ENCODE measurements at places on chromosomes 4 and X.

DNA sequence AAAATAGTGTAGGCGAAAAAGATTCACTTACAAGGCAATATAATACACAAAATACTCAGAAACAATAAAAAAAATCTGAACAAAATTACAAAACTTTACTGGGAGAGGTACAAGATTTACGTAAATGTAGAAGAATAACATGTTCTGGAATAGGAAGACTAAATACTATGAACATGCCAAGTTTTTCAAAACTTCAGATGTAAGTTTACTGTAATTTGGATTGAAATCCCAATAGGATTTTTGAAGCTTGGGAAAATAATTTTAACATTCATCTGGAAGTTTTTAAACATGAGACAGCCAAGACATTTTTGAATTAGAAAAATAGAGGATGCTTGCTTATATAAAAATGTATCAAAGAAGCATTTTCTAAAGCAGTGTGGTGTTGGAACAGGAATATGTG, 30.5 kb upstream of the CT83 start:
- DNase-seq: no peak

- no peak for DNase-seq
These were observed 23.1 kb downstream of the MOSPD2 start for GRCh38 chrX:14896273-14896672.

DNA sequence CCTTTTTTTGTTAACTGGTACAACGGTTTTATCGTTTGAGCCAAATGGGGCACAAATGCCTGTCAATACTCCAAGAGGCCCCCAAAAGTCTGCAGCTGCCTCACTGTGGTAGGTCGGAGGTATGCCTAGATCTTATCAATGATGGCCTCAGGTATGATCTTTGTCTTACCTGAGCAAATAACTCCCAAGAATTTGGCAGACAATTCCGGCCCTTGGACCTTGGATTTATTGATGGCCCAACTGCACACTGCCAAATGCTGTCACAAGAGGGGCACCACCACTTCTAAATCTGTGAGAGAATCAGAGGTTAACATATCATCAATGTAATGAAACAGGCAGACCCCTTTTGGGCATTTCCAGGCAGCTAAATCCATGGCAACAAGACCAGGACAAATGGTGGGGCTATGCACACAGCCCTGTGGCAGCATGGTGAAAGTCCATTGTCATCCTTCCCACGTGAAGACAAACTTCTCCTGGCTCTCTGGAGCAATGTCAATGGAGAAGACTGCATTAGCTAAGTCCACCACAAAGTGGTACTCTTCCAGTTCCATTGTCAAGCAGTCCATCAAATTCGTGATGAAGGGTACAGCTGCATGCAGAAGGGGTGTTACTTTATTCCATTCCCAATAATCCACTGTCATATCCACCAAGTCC, 28.6 kb downstream of the CXCL13 start:
- no peak for DNase-seq

GRCh38 chr4:75717408-75717807, 7.0 kb upstream of the USO1 start:
- no peak for DNase-seq

DNA sequence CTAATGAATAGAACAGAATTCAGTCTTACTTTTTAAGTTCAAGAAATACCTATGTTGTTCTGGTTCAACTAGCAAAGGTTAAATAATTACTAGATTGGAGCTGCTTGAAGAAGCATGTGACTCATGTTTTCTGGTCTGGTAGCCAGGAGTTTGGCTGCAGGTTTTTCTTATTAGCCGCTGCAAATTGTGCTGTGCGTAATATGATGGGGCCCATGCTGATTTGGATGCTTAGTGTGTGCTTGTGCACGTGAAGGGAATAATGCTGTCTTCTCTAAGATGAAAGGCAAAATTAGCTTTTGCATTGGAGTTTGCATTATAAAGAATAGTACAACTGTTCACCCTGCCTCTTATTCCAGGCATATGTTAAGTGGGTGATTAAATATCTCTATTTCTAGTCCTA, 219.6 kb downstream of the SNCA start:
- DNase-seq: no peak

DNA sequence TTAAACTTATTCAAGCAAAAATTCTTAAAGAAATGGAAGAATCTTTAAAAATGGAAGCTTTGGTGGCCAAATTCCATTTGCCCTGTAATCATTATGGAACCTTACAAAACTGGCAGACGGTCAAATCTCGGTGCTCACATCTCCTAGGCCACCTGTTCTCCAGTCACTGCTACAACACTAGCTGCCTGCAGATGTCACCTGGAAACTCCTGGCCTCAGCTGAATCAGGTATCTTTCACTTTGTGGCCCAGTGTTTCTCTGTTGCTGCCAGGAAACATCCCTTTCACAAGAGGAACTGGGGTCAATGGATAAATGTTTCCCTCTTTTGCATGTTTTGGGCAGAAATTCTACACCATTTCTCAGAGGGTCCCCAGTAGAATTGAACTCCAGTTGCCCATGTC, 4.2 kb upstream of the CXCL3 start:
- no peak for DNase-seq

DNA sequence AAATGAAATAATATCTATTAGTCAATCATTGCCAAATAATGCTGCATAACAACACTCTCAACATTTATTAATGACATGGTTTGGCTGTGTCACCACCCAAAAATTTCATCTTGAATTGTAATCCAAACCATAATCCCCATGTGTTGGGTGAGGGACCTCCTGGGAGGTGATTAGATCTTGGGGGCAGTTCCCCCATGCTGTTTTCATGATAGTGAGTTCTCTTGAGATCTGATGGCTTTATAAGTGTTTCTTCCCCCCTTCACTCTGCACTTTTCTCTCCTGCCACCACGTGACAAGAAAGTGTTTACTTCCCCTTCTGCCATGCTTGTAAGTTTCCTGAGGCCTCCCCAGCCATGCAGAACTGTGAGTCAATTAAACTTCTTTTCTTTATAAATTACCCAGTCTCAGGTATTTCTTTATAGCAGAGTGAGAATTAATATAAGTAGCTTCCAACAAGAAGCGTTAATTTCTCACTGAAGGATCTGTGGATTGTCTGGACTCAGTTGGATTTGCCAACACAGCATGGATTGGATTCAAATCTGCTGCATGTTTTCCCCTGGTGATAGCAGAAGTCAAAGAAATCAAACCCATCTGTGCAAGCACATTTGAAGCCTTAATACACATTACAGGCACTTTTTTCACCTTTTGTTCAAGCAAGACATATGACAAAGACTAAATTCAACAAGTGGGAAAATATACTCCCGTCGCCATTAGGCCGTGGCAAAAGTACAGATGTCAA, 216.6 kb downstream of the PDGFC start:
- DNase-seq: no peak

GRCh38 chr4:105246712-105247111, 100.0 kb downstream of the TET2 start:
- DNase-seq: no peak

DNA sequence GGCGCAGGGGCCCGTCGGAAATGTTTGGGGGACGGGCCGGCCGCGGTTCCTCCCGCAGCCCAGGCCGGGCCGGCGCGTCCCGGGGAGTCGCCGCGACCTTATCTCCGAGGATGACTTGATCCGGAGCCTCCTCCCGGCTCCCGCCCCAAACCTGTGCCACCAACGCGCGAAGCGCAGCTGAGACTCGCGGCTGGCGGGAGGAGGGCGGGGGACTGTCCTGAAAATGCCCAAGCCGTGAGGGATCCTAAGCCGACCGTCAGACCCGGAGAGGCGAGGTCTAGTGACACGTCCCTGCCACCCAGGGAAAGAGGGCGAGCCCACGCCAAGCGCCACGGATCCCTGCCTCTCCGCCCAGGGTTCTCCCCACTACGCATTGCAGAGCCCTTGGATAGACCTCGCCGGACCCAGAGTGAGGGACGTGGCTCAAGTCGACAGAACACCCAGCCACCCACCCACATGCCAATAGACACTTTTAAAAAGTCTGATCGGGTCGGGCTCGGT, 26.9 kb downstream of the UTP14A start:
- no peak for DNase-seq

- no peak for DNase-seq
These were observed 53.6 kb downstream of the USP53 start for GRCh38 chr4:119266153-119266552.

- no peak for DNase-seq
These were observed 131.5 kb downstream of the HS3ST1 start for GRCh38 chr4:11297201-11297600.

DNA sequence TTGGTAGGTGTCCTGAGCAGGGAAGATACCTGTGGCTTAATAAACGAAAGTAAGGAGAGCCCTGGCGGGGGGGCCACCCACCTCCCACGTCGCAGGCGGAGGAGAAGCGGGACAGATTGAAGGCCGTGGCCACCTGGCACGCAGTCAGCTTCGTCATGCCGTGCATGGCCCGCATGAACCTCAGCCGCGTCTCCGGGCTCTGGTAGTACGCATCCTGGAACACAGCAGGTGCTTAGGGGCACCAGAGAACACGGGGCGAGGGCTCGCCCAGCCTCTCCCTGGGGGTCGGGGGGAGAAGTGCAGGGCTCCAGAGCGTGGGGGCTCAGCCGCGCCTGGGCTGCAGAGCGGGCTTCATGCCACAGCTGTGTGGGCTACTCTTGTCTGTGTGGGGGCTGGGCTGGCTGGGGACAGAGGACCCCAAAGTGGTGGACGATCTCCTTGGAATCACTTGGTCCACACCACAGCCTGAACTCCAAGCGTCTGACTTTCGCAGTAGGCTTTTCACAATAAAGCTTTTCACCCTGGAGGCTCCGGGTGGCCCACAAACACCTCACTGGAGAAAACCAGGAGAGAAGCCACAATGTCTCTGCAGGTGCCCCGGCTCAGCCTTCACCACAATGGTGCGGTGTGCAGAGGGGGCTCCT, 27.1 kb upstream of the SLC25A6 start:
- no peak for DNase-seq

DNA sequence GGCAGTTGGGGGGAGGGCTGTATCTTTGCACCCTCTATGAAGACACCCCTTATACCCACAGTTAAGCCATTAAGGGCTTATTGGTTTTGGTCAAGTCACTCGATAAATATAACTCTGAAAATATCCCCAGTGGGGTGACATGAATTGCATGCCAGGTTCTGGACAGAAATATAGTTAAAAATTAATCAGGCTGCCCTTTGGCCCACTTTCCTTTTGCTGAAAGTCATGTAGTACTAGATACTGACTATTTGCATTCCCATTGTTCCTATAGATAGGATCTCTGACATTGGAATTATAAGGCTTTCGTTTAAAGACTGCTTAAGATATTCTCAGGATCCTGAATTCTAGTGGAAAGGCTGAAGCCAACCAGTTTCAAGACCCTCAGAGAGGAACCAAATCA, 43.5 kb upstream of the LAMP2 start:
- DNase-seq: no peak

GRCh38 chr4:180057299-180057721, 2185.9 kb upstream of the TENM3 start:
- no peak for DNase-seq

DNA sequence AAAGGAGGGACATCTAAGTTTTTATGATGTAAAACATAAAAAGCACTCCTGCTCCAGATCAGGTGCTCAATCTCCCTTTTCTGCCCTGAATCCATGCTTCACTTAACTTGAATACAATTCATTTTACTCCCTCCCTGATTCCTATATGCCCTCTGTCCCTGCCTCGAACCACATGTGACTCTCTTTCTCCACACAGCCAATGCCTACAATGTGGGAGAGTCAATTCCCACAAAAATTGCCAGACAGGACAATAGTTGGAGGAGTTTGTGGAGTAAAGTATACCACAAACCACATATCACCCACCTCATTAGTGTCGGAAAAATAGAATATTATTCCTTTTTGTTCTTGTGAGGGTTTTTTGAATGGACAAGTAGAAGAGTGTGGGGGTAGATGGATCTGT, 9.7 kb downstream of the AMMECR1 start:
- no peak for DNase-seq

GRCh38 chr4:27066591-27066990, 205.9 kb downstream of the STIM2 start:
- no peak for DNase-seq

GRCh38 chr4:76147454-76148141, 599 bp downstream of the NUP54 start:
- peak; percentile 26 for DNase-seq

GRCh38 chrX:112094729-112095128, 12.2 kb upstream of the TRPC5 start:
- DNase-seq: no peak

- DNase-seq: no peak
These were observed 54.0 kb upstream of the MTM1 start for GRCh38 chrX:150514462-150514861.

GRCh38 chr4:98446499-98447375, 185.6 kb downstream of the RAP1GDS1 start:
- DNase-seq: peak; percentile 49

- DNase-seq: no peak
These were observed 251 bp downstream of the KIAA0232 start for GRCh38 chr4:6782846-6783110.

GRCh38 chr4:167956676-167957075, 135.7 kb upstream of the ANXA10 start:
- no peak for DNase-seq

DNA sequence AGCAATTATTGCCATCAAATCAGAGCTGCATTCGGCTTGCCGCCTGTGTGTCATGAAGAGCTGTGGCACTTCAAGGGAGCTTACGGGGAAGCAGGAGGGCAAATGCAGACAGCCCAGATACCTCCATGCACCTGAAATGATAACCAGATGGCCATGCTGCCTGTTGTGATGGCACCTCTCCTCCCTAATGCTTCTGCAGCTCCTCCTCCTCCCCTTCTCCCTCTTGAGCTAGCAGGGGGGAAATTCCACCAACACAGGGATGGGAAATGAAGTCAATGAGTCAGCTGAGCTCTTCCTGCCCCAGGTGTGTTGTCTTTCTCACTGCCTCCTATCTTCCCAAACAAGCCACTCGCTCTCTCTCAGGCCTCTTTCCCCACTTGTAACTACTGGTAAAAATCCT, 565.0 kb downstream of the BCOR start:
- no peak for DNase-seq

DNA sequence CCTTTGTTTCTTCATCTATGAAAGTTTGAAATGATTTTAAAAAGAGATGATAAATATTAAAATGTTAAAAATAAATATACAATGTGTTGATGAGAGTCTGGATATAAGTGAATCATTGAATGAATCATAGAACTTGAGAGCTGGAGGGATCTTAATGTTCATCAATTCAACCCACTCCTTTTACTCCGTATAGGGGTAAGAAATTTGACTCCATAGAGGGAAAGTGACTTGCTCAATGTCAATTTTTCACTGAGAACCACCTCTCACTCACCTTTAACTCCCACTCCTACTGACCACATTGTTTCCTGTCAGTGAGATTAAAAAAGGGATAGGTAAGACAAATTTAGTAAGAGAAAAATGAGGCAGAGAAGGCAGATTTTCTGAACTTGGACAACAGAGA, 557.2 kb upstream of the GRIA3 start:
- no peak for DNase-seq

GRCh38 chrX:37667141-37667540, 18.4 kb upstream of the XK start:
- no peak for DNase-seq

DNA sequence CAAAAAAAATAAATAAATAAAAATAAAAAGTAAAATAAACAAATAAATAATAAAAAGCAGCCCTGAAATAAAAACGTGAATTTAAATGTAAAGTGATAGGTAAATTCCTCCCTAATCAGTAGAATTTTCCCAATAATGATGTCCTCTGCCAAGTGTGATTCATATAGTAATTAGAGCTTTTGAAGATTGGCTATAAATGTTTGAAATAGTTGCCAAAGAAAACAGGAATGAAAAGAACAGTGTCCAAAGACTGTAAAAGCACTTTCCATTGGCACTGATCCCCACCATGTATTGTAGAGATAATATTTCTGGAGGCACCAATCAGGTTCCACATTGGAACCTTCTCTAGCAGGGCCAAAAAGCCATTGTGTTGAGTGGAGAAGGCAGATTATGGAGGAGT, 25.9 kb upstream of the SMARCAD1 start:
- DNase-seq: no peak

GRCh38 chrX:119455264-119455663, 13.0 kb upstream of the SLC25A5 start:
- no peak for DNase-seq

All from activated CD4-positive, alpha-beta T cell treated with anti-CD3 and anti-CD28 coated beads for 4 hours (primary cell).